IPS-NIHi11 (cell line): ENCODE measurements at places on chromosomes 2 and 18.

- no peak for DNase-seq
These were observed 9.8 kb downstream of the CAVIN2 start for GRCh38 chr2:191836853-191837769.

- DNase-seq = no peak
These were observed 43.5 kb downstream of the CYP27C1 start for GRCh38 chr2:127176371-127177311.

DNA sequence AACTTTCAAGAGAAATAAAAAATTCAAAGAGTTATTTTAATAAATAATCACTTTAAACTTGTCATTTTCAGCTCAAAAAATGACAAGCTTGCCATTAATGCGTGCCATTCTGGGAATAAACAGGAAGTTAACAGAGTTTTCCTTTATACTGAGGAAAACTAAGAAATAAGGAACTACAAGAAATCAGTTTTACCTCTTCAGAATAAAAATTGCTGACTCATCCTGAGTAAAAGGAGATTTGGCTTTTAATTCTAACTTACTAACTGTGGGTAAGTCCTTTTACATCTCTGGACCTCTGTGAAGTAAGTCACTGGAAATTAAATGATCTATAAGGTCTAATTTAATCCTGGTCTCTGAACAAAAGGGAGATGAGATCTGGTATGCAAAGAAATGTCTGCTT, 16.1 kb downstream of the CEBPZ start:
- DNase-seq = no peak

DNA sequence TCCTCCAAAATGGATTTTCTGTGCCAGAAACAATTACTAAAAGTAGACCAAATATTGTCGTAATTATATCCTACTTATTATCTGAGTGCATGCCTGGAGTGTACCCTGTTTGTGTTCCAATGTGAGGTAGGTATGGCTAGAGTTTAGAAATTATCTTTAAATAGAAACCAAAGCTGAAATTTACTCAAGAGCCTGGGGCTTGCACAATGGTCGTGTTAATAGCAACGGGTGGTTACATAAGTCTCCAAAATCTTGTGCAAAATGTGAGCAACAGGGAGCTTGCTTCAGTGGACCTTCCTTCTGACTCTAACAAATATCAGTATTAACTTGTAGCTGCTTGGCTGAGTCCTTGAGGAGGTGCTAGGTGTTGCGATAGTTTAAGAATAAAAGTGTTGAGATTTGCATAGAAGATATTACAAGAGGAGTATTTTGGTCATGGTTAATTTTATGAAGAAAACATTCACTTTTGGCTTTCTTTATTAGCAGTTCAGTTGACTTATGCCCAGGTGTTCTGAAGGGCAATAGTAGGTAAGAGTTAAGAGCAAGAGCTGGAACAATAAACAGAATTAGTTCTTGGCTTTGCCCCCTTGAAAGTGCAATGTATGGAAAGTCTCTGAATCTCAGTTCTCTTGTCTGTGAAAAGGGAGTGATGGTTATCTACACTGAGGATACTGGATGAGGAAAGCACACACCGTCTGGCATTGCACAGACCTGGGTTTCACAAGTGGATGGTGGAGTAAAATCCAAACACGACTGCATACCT, 4.6 kb downstream of the CXCR4 start:
- no peak for DNase-seq

- no peak for DNase-seq
These were observed 105.6 kb upstream of the UXS1 start for GRCh38 chr2:106299696-106300095.

DNA sequence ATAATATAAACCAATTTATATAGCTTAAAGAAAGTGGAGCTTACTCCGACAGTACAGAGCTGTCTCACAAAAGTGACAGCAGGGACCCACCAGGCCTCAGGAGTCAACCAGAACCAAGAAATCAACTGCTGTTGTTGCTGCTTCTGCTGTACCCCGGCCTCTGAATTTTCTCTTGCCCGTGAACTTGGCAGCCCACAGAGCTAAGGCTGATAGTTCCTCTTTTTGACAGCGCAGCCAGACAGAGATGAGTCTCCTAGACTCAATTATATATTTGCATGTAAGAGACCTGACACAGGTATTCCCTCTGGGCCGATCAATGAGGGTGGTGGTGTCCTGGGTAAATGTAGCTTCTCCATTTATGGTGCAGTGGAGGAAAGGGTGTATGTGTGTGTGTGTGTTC, 109.4 kb downstream of the KCTD1 start:
- no peak for DNase-seq

GRCh38 chr2:62801110-62801509, 95.6 kb downstream of the EHBP1 start:
- DNase-seq = no peak

DNA sequence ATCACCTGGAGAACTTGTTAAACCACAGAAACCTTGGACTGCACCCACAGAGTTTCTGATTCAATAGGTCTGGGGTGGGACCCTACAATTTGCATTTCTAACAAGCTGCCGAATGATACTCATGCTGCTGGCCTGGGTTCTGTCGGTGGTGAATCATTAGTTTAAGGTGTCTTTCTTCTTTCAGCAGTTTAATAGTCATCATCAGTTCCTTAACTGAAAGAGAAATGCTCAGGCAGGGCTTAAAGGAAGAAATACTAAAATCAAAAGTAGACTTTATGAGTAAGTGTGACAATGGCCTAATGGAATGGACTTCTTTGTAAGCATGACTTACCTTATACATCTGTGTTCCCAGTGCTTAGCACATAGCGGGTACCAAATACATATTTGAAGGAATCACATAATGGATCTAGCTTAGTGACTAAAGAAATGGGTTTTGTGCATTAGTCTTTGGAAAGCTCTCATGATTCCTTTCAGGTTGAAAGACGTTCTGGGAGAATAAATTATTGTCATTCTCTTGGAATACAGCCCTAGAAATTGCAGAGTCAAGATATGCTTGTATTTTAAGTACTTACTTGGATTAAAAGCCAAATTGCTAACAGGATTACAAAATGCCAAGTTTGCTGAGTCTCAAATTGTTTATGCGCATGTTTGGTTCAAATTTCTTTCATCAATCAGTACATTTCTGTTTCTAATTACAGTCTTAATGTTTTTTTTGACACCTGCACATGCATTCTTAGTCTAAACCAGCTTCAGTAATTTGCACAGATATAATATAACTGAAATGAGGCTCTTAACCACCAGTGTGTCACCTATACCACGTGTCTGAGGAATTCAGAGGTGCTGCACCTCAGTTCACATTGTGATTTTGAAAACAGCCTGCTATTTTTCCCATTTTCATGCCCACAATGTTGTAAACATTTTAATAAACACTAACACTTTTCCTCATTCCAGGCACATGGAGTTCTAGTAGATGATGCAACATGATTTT, 220.3 kb upstream of the NRP2 start:
- no peak for DNase-seq

DNA sequence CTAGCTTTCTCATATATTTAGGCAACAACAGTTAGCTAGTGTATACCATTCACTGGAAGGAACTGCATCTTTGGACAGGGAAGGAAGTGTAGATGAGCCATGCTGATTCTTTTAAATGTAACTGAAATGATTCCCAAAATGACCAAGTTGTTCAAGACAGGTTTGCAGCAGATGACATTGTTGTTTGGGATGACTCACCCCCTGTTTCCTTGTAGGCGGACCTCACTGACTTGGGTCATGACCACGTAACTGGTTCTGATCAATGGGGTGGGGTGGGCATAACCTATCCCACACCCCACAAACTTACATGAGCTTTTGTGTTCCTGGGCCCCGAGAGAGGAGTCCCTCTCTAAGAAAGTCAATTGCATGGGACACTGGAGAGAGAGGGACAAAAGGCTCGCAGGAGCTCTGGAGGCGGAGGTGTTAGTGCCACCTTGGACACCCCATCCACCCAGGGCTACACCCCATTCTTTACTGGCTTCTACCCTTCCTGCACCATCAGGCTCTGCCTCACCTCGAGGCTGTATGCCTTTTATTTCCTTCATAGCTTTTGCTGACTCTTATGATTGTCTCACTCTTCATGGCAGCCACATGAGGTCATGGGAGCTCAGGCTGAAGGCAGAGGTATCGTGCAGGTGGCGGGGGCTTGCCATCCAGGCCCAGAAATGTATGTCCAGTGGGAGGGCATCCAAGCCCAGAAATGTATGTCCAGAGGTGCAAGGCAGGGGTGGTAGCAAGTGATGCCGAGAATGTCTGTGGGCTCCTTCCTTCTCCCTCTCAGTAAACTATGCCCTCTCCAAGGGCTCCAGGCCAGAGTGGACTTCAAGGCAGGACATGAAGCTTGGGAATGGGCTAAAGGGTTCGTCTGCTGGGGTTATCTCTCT, 108.0 kb downstream of the TWIST2 start:
- no peak for DNase-seq

GRCh38 chr2:130393318-130393910, 37.6 kb downstream of the PTPN18 start:
- no peak for DNase-seq

GRCh38 chr2:96839875-96840850, 3.7 kb downstream of the ANKRD23 start:
- DNase-seq = no peak

DNA sequence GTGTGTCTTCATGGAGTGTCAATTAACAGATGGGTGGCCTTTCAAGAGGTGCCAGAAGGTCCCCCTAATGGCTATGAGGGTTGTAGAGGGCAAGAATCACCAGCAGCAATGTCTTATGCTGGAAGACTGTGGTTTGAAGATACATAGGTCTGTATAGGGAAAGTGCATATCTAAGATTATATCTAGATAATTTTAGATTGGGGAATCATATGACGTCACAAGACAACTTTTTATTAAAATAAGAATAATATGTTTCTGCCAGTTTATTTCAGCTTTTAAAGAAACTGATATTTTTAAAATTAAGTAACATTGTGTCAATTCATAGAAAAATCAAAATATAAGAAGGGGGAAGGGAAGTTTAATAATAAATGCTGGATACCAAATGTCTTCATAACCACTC, 162.3 kb downstream of the TTN start:
- DNase-seq = no peak

DNA sequence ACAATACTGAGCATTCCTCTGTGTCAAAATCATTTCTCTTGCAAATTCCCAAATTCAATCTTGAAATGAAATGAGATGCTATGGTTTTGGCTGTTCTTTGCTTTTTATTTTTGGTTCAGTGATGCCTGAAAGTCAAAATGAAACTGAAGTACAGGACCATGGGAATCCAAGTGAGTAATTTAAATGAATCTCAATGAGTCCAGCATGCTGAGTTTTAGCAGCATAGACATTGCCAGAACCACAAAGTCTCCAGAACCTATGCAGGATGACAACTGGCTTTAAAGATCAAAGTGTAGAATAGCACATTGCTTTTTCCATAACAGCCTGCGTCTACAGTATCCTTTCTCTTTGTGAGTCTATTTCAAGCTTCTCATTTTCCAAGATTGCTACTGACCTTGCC, 1050.7 kb upstream of the PIK3C3 start:
- DNase-seq = no peak

DNA sequence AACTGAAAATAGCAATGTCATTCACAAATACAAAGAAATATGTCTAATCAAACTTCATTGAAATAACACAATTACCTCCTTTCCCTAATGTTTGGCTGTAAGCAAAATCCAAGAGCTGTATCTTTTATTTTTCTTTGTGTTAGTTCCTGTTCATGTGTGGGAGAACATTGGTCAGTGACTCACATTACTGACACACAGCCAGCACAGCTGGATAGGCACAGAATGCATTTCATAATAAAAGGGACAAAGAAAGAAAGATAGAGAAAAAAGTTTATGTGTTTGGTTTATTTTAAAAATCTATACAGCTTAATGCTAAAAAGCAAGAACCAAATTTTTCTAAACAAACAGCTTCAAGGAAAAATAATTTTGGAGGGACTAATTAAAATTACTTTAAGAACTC, 185.6 kb upstream of the COL3A1 start:
- DNase-seq = no peak

DNA sequence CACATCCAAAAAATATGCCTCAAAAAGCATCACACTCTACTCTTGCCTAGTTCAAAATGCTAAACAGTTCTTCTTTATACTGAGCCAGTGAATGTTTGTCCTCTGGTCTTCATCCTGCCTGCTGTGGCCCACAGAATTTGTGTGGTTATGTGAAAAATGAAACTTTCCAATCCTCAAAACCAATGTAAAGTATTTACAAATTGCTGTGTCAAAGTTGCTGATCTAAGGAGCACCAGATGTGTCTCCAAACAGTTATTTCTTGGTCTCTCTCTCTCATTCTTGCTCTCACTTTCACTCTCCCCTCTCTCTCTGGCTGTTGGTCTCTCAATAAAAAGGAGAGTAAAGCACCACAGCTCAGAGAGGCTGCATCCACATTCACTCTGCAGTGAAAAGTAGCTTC, 23.0 kb downstream of the EPHA4 start:
- DNase-seq = no peak

DNA sequence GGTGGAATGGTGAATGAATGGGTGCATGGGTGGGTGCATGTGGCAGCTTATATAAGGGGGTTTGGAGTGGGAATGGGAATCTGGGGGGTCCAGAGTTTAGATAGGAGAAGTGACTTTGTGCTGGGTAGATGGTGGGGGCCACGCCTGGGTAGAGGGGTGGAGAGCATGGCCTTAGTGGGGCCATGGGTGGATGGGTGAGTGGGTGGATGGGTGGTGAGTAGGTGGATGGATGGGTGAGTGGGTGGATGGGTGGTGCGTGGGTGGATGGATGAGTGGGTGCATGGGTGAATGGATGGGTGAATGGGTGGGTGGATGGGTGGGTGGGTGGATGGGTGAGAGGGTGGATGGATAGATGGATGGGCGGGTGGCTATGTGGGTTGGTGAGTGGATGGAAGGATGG, 53.9 kb downstream of the MYO7B start:
- no peak for DNase-seq

GRCh38 chr2:173079973-173080860, 4.6 kb downstream of the MAP3K20 start:
- no peak for DNase-seq

- DNase-seq = no peak
These were observed 61.6 kb downstream of the MYT1L start for GRCh38 chr2:2269426-2269825.

DNA sequence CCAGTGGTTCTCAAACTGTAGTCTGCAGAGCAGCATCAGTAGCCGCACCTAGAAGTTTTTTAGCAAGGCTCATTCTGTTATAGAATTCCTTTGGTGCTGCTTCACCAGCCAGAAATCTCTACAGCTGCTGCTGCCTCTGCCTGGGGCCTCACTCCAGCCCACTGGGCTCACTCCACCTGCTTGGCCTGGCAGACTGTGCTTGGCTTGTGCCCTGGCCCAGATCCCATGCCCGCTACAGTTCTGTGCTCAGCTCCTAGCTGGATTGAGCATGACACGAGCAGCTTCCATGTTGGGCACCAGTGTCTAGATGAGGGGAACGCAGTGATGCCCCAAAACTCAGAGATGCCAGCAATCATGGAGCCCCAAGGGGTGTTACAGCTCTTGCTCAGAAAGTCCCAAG, 22.6 kb downstream of the MAPK4 start:
- DNase-seq = no peak
